ENCODE measurements at places on chromosomes 1 and 21.

DNA sequence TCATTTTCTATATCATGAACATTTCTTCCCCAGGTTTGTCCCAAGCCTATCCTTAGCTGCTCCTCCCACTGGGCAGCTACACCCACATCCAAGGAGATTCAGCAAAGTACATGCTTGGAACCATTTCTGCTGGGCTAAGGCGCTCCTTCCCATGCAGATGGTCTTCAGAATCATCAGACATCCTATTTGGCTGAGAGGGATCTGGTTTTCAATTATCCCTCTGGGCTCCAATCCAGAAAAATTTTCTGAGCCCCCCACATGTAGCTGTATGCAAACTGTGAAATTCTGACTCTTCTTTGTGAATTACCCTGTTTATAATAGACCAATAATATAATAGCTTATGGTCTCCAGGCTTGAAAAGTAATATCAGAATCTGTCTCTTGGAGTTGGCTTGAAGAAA lies 99.2 kb downstream of the LAMC2 start:
- no peaks in the 10 kb centered on the region for H3K4me1 ChIP-seq
- no peaks in the 10 kb centered on the region for H3K27me3 ChIP-seq
- no peak for DNase-seq

GRCh38 chr1:19393046-19393445 lies 80.9 kb downstream of the SLC66A1 start:
- no peaks in the 10 kb centered on the region for H3K36me3 ChIP-seq
- no peak overlapping the region for H3K4me3 ChIP-seq
- H3K27me3 ChIP-seq = no peaks in the 10 kb centered on the region
- H3K27ac ChIP-seq = no peak overlapping the region

GRCh38 chr1:232983375-232983774 lies 33.0 kb downstream of the NTPCR start:
- H3K27me3 ChIP-seq = no peaks in the 10 kb centered on the region
- H3K4me3 ChIP-seq = no peak overlapping the region
- H3K36me3 ChIP-seq = no peaks in the 10 kb centered on the region
- H3K4me1 ChIP-seq = peaks cover 5% of the 10 kb centered on the region

- H3K36me3 ChIP-seq = peaks cover 3% of the 10 kb centered on the region
- no peak overlapping the region for H3K27ac ChIP-seq
- DNase-seq = no peak
- no peaks in the 10 kb centered on the region for H3K27me3 ChIP-seq
- no peaks in the 10 kb centered on the region for H3K4me1 ChIP-seq
- H3K4me3 ChIP-seq = no peak overlapping the region
Measured at GRCh38 chr1:234647245-234647644, 37.3 kb upstream of the IRF2BP2 start.

GRCh38 chr1:197249324-197249723 lies 18.7 kb upstream of the CRB1 start:
- no peaks in the 10 kb centered on the region for H3K27me3 ChIP-seq
- no peak overlapping the region for H3K4me3 ChIP-seq
- H3K27ac ChIP-seq = no peak overlapping the region
- H3K4me1 ChIP-seq = no peaks in the 10 kb centered on the region
- no peaks in the 10 kb centered on the region for H3K36me3 ChIP-seq
- DNase-seq = no peak

DNA sequence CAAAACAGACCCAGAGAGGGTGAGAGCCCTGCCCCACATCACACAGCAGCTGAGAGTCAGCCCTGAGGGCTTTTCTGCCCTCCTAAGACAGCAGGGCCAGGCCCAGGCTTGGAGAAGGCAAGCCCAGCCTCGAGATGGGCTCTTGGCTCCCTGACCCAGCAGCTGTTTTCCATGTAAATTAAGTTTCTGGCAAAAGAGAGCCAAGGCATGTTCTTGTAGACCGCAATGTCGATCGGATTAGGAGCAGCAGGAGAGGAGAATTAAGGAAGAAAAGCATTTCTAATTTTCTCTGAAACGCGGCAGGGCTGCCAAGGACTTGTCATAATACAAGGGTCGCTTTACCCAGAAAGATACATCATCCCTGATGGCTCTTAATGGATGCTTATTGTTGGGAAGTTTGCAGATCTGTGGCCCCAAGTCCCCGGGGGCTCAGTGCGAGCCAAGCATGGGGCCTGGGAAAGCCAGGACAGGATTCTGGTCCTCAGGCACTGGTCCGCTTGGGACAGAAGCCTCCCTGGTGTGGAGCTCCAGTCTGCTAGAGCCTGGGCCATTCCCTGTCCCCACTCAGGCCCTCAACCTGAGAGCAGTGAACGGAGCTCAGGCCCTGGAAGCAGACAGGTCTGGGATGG lies 62.8 kb downstream of the DMRTB1 start:
- H3K36me3 ChIP-seq = no peaks in the 10 kb centered on the region
- no peak overlapping the region for H3K27ac ChIP-seq
- H3K4me1 ChIP-seq = no peaks in the 10 kb centered on the region

DNA sequence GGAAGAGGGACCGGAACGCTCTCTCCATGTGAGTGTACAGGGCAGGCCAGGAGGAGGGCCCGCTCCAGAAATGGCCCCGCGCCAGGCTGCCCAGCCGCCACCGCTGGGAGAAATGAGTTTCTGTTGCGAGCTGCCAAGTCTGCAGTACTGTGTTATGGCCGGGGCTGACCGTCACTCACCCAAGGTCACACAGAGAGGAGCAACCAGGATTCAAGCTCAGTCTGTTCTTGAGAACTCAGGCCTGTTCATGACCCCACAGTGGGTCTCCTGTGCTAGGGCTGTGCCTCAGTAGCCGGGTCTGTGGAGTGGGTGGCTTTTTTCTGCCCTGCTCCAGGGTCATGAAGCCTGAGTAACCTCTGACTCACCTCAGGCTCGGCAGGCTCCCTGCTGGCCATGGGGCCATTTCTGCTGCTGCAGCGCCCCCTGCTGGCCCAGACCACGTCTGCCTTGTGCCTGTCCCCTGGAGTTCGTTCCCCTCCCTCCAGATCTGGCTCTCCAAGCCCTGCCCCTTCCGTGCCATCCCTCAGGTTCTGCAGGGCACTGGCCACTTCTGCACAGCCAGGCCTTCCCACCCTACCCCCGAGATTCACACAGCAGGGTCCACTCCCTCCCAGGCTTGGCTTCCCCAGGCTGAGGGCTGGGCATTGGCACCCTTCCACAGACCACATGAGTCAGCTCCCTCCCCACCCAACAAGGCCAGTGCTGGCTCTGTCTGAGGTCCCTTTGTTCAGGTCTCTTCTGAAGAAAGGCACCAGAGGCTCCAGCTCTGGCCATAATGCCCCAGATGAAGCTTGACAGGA lies 51.8 kb downstream of the EDN2 start:
- H3K27me3 ChIP-seq = no peaks in the 10 kb centered on the region
- DNase-seq = peak; percentile 89
- H3K4me3 ChIP-seq = no peak overlapping the region
- no peaks in the 10 kb centered on the region for H3K36me3 ChIP-seq
- H3K4me1 ChIP-seq = no peaks in the 10 kb centered on the region

GRCh38 chr21:38664841-38665240 lies 140.9 kb upstream of the ETS2 start:
- peaks cover 21% of the 10 kb centered on the region for H3K4me1 ChIP-seq
- H3K36me3 ChIP-seq = no peaks in the 10 kb centered on the region
- no peak for DNase-seq
- H3K4me3 ChIP-seq = no peak overlapping the region

DNA sequence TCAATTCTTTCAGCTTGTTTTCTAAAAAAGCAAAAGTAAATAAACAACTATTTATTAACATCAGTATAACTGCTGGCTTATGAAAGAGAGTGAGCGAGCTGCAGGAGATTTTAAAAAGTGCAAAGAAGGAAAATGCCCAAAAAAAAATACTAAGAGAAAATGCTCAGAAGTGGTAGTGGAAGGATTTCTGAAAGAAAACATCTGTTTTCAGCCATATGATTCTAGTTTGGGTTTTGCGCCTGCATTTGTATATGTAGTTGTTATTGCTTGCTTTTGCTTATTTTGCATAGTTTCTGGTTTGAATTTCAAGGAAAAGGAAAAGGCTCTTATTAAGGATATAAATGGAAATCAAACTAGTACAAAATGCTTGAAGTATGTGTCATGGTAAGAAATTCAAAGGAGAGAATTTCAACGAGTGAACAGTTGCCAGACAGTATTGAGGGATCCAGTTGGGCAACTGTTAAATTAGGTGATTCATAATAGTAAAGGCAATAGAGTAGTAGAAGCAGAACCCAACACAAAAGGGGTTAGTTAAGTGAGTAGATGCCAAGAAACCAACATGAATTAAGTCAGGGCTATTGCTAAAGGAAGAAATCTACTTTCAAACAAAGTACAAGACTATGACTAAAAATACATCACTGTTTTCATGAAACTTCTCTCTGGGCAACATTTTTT lies 1.2 kb downstream of the GBP5 start:
- no peak overlapping the region for H3K27ac ChIP-seq
- H3K4me1 ChIP-seq = no peaks in the 10 kb centered on the region
- H3K4me3 ChIP-seq = no peak overlapping the region
- no peak for DNase-seq

Measured in GM23338 (cell line).